ENCODE measurements at places on chromosomes 11 and 22.

DNA sequence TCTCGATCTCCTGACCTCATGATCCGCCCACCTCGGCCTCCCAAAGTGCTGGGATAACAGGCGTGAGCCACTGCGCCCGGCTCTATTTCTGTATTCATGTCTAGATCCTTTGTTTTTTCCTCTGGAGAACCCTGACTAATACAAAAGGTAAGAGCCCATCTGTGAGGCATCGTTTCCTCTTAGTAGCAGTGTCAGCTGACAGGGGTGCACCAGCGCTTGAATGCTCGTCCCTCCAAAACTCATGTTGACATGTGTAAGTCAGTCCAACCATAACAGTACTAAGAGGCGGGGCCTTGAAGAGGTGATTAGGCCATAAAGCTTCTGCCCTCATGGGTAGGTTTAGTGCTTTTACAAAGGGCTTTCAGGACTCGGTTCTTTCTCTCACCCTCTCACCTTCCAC lies 470.1 kb upstream of the B3GAT1 start:
- no peak for DNase-seq

DNA sequence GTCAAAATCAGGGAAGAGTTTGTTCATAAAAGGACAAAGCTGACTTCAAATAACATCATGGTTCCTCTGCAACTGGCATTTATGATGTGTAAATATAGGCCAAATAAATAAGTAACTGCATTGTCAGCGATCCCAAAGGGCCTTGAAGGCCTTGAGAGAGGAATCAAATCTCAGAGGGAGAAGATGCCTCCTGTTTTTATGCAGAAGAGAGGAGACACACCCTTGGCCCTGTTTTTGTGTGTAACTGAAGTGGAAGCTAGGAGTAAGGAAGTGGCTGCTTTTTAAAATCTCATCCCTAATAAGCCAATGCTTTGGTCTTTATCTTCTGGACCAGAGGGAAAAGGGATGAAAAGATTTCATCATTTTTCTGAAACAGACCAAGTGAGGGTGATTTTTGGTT lies 15.7 kb upstream of the SCN3B start:
- DNase-seq, result no peak

GRCh38 chr11:70296681-70297080 lies 26.2 kb downstream of the PPFIA1 start:
- no peak for DNase-seq

DNA sequence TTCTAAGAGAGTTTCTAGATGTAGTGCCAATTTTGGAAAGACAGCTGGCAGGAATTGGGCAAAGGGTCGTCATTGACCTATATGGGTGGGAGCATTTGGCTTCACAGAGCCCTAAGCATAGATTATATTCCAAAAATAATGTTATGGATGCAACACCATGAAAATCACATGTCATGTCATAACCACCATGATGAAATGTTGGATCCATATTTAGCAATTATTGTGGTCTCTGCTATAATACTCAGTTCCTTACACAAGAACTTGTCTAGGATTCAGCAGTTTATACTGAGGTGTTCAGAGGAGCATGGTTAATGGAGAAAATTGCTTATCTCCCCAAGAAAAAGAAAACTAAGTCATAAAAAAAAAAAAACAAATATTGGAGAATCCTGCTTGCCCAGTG lies 31.6 kb downstream of the NTM start:
- DNase-seq, result no peak

DNA sequence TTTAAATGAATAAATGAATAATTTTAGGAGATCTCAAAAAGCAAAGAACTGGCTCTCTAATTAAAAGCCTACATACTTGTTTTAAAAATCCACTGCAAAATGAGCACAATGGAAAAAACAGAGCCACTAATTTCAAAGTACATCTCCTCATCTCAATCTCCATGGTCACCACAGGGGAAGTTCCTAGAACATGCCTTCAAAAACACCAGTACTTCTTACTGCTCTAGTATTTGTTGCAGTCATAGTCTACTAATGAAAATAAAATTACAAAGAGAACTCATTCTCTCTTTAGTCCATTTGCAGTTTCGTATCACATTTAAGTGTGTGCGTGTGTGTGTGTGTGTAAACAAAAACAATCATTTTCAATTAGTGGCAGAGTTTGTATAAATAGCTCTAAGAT lies 54.0 kb downstream of the PIK3C2A start:
- DNase-seq, result no peak

DNA sequence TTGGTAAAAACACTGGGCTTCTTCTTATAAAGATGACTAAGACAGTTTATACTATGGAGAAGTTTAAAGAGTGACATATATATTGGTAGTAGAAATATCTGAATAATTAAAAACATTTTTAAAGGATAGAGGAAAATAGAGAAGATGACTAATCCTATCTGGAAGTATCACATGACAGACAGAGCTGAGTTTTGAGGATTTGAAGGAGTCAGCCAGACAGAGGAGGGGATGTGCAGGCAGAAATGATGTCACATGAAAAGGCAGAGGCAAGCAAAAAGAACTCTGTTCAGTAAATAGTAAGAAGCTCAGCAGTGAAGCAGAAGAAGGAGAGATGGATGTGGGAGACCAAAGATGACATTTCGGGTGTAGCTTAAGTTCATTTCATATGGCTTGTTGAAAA lies 1.6 kb downstream of the OR10A2 start:
- no peak for DNase-seq

GRCh38 chr11:126437731-126438130 lies 82.2 kb downstream of the ST3GAL4 start:
- DNase-seq, result no peak

DNA sequence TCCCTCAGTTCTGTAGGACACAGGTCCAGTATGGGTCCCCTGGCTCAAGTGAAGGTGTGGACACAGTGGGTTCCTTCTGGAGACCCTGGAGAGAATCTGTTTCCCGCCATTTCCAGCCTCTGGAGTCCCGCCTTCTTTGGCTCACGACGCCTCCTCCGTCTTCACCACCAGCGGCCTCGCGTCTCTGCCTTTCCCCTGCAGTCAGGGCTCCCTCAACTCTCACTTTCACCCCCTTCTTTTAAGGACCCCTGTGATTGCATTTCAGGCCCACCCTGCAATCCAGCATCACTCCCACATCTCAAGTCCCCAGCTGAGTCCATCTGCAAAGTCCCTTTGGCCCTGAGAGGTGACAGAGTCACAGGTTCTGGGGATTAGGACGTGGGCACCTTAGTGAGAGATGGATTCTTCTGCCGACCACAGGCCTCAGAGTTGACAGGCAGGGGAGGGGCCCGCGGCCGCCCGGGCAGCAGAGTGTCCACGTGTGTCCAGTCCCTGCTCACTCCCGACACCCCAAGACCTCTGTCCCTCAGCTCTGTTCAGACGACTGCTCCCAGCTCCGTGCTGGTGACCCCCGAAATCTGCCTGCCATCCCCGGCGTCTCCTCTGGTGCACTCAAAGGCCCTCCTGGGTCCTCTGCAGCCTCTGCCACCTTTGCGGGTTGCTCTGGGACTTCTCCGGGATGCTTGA lies 36.9 kb upstream of the KRTAP5-7 start:
- DNase-seq, result no peak

- no peak for DNase-seq
Observed at GRCh38 chr22:48629631-48630432, 1197.8 kb downstream of the BRD1 start.

GRCh38 chr11:39367534-39367933 lies 2091.9 kb downstream of the LRRC4C start:
- no peak for DNase-seq
